ENCODE measurements at places on chromosomes 16 and 17.

GRCh38 chr17:17682293-17682736, 1.1 kb downstream of the RAI1 start:
- DNase-seq, result no peak

DNA sequence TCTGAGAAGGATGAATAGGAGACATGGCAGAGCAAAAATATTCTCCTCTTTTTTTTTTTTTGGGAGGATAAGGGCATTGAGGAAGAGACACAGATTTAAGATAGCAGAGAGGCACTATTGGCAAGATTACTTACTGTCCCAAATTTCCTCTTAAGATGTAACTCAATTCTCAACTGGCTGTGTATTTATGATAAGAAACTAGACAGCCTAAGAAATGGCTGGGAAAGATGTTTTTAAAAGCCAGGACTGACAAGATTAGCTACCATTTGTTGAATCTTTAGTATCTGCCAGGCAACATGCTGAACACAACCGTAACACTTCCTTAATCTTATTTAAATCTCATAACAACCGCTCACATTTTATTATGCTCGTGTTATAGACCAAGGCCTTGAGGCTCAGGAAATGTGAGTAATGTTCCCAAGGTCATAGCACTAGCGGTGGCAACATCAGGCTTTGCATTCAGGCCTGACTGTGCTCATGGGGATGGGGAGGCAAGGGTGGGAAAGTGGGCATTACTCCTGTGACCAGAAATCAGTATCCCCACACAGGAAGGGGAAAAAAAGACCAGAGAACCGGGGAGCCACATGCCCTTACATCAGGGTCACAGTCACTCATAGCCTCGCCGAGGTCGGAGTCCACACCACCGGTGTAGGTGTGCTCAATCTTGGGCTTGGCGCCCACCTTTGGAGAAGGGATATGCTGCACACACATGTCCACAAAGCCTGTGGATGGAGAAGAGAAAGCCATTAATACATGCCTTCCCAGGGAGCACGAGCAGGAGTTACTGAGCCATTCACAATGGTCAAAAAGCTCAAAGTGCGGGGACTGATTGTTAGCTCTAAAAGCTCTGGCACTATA, 15.6 kb downstream of the HIGD1B start:
- DNase-seq, result no peak

- DNase-seq, result no peak
These were observed 21.4 kb upstream of the SLC46A1 start for GRCh38 chr17:28427371-28427770.

GRCh38 chr17:7843257-7843535, 9.2 kb downstream of the KDM6B start:
- DNase-seq, result no peak

GRCh38 chr16:27315333-27316037, 1.7 kb downstream of the IL4R start:
- peak; percentile 63 for DNase-seq

DNA sequence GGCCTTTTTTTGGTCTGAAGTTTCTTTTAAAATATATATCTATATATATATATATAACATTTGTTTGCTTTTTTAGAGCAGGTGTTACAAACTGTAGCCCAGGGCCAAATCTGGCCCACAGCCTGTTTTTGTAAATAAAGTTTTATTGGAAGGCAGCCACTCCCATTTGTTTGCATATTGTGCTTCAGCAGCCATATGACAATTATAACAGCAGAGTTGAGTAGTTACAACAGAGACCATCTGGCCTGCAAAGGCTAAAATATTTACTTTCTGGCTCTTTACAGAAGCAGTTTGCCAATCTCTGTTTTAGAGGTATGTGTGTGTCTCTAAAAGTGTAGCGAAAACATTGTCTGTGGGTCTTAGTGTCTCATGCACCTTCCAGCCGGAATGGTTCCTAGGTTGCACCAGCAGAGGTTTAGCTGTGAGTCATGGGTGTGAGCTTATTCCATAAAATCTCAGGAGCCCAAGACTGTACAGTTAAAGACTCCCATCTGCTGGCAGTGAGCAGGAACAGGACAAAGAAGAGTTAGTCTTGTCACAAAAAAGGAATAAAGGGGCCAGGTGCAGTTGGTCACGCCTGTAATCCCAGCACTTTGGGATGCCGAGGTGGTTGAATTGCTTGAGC, 23.8 kb downstream of the LCMT1 start:
- no peak for DNase-seq

GRCh38 chr17:11486868-11487310, 111.4 kb upstream of the DNAH9 start:
- no peak for DNase-seq

DNA sequence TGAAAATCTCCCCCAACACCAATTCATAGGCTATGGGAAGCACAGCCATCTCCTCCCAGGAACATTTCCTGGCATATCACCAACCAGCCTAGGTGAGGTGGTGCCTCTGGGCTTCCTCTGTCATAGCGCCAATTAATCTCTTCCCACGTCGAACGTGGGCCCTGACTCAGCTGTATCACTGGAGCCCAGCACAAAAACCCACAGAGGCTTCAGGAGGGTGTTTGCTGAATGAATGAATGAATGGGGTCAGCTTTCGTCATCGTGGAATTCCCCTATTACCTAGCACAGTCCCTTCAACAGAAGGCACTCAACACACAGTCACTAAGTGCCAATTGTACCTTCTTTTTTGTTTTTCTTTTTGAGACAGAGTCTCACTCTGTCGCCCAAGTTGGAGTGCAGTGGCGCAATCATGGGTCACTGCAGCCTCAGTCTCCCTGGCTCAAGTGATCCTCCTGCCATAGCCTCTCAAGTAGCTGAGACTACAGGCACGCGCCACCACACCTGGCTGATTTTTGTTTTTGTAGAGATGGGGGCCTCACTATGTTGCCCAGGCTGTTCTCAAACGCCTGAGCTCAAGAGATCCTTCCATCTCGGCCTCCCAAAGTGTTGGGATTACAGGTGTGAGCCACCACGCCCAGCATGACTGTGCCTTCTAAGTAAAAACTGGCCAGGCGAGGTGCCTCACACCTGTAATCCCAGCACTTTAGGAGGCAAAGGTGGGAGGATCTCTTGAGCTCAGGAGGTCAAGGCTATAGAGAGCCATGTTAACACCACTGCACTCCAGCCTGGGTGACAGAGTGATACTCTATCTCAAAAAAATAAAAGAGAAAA, 4.1 kb downstream of the ZNF688 start:
- peak; percentile 65 for DNase-seq

- DNase-seq, result no peak
These were observed 4.7 kb downstream of the PDE6G start for GRCh38 chr17:81651692-81652091.

GRCh38 chr17:61514491-61514890, 62.3 kb downstream of the TBX4 start:
- DNase-seq, result no peak

GRCh38 chr17:33459078-33459940, 166.2 kb upstream of the ASIC2 start:
- DNase-seq, result no peak

DNA sequence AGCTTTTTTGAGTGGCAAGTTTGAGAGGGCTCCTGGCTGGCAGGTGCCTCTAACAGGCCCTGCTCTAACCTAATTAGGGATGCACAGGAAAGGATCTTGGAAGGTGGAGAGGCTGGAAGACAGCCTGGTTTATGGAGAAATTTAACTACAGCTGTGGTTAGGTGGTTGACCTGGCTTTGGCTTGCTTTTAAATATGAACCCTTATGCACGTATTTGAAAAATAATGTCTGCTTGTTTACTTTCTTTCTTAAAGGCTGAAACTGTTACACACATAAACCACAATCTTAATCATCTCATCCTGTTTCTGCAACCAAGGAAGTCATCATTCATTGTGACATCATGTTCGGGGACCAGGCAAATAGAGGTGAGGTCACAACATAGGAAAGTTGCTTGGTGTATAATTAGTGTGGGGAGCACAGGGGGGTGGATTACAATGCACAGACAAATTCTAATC, 23.1 kb upstream of the DHRS13 start:
- DNase-seq, result no peak

- no peak for DNase-seq
These were observed 221.1 kb upstream of the XYLT1 start for GRCh38 chr16:17691899-17692176.

GRCh38 chr17:42632949-42633444, 23.5 kb downstream of the TUBG1 start:
- no peak for DNase-seq

GRCh38 chr16:71676236-71676635, 48.3 kb downstream of the PHLPP2 start:
- DNase-seq, result no peak

DNA sequence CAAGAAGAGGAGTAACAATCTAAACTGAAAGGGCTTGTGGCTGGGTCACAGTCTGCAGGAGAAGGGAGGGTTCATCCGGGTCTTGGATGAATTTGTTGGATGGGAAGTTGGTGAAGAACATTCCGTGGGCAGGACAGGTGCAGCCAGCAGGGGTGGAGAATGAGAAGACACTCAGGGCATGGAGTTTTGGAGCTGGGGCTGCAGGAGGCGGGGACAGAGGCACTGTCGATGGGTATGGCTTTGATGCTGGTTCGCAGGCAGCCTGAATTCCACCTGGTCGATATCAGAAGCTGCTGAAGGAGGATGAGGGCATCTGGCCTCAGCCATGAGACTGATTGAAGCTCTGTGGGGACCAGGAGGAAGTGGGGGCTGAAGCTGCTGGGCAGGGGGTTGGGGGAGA, 36.1 kb upstream of the CBFA2T3 start:
- no peak for DNase-seq

DNA sequence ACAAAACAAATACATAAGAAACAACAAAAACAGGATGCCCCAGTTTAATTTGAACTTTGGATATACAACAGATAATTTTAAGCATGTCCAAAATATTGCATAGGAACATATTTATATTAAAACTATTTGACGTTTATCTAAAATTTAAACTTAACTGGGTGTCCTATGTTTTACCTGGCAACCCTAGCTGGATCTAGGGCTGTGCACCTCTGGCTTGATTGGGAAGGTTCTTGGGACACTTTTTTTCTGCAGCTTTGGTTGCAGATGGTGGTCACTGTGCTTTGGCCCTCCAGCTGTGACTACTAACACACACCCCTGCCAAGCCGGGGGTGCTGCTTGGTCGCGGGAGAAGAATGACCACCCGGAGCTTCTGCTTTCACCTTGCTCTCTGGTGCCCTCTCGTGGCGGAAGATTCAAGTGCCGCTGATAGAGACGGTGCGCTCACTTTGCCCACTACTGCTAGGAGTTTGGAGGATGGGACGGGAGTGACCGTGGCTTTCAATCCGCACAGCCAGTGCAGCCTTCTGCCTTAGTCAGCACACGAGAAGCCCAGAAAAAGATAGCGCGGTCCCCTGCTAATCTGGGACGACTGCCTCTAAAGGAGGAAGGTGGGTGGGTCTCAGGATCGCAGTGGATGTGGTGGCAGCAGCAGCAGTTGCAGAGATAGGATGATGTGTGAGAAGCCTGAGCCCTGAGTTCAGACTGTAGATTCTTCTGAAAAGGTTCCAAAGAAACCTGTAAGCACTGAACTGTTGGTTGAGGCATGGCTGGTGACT, 6.7 kb downstream of the SPACA3 start:
- peak; percentile 49 for DNase-seq

DNA sequence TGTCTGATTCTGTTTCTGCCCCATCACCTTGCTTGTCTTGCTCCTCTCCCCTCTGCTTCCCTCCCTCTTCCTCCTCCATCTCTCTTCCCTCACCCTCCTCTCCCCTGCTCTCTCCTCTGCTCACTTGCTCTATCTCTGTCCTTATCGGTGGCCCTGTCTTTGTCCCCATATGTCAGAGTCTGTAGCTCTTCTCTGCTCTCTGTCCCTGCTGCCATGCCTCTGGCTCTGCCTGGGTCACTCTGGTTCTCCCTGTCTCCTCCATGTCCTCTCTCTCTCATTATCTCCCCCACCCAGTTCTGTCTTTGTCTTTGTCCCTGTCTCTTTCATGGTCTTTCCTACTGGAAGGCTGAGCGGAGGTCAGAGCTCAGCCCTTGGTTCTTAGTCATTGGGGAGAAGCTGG, 169.1 kb upstream of the NLRP1 start:
- no peak for DNase-seq

- DNase-seq, result no peak
These were observed 12.1 kb upstream of the EDC4 start for GRCh38 chr16:67860589-67861398.

- peak; percentile 41 for DNase-seq
These were observed 146.1 kb downstream of the IRF8 start for GRCh38 chr16:86044881-86045590.

DNA sequence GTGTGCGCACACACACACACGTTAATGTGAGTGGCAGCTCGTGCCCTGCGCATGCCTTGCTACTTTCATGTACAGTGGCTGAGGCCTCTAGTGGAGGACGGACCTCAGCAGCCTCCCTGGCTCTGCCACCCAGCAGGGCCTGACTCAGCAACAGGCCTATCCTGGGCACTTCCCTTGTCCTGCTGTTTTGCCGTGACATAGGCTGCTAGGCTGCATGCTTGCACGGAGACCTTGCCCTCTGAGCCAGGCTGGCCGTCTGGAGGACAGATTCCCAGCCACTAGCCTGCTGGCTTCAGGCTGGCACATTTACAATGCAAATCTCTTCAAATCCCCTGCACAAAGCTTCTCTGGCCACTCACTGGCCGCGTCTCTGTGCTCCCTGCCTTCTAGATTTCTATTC, 9.5 kb downstream of the RNF213 start:
- DNase-seq, result no peak

DNA sequence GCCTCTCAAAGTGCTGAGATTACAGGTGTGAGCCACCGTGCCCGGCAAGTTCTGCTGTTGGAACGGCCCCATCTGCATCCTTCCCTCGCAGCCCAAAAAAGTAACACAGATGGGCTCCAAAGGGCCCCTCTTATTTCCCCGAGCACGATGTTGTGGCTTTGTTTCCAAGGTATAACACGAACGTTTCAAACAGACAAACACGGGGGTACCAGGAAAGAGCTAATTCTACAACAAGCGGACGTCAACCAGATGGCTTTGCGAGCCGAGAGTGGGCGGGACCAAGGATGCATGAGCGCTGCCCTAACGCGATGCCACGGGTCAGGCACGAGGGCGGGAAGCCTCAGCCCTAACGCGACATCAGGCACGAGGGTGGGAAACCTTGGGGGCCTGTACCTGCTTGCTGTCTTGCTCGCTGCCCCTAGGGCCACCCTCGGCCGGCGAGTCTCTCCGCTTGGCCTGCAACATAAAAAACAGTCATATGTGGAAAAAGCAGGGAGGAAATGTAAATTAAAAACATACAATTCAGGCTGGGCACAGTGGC, 24.2 kb downstream of the UNKL start:
- DNase-seq, result no peak

GRCh38 chr16:57809276-57810196, 7.2 kb upstream of the KIFC3 start:
- no peak for DNase-seq

GRCh38 chr17:58996968-58997367, 109.7 kb downstream of the TRIM37 start:
- DNase-seq, result no peak

DNA sequence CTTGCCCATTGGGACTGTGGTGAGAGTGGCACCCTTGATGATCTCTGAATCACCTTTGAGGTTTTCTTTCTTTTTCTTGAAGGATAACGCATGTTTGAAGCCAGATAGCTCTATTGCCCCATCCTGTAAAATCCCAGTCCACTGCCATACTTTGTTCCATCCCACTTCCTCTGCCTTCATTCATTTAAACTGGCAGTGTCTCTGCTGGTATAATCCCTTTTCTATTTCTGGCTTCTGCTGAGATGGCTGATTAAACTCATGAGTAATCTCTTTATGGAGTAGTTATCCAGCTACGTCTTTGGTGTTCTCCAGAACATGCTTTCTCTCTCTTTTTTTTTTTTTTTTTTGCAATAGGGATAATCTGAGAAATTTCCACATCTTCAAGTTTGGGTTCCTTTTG, 656.5 kb upstream of the SALL1 start:
- no peak for DNase-seq
